ENCODE measurements at places on chromosomes 5 and 9. TPM values are rescaled to one million over a fixed set of nuclear protein-coding genes. Genes with fewer than 3 reads are reported as not detected.

The IGFBPL1 gene
- not detected for total RNA-seq

The EQTN gene
- not detected for total RNA-seq

The SPOCK1 gene
- 423 TPM for total RNA-seq

The GABRA1 gene
- not detected for total RNA-seq

The BARHL1 gene
- not detected for total RNA-seq

The PAEP gene
- total RNA-seq = not detected

The GDF9 gene
- total RNA-seq = under 0.01 TPM
